GM12878 (cell line): ENCODE measurements at places on chromosomes 1 and 21.

GRCh38 chr1:231337043-231337471, 595 bp downstream of the EXOC8 start:
- no peak for DNase-seq

DNA sequence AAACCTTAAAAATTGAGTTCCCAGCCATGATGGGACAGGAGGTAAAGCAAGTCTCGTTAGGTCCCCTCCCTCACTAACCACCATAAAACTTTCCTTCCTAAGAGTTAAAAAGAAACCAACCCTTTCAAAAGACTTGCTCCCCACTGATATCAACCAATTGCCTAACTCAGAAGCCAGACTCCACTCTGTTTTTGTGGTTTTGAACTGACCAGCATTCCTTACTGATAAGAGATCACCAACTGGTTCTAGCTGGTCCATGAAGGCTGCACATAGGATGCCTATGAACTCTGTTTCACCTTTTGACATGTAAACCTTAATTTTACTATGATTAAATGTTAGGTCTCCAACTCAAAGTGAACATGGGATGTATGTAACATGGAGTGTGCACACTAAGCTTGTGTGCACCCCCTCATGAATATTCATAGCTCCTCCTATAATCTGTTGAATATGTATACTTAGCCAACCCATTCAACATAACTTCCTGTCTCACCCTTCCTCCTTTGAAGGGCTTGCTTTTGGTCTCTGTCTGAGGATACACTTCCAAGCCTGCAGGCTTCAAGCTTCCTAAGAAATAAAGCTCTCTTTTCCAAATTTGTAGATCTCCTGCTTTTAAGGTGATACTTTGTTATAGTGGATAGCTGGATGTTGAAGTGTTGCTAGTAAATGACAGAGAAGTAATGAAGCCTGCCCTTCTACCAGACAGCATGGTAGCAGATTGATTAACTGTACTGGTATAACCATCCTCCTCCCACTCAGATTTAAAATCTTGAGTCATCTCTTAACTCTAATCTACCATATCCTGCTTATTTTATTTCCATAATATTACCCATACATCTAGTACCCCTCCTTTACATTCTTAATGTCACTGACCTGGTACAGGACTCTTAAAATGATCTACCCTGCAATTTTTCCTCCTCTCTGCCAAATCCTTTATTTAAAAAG, 95.6 kb downstream of the ZNF644 start:
- DNase-seq = no peak

- DNase-seq = no peak
Measured at GRCh38 chr21:29193901-29194300, 63.5 kb downstream of the MAP3K7CL start.

DNA sequence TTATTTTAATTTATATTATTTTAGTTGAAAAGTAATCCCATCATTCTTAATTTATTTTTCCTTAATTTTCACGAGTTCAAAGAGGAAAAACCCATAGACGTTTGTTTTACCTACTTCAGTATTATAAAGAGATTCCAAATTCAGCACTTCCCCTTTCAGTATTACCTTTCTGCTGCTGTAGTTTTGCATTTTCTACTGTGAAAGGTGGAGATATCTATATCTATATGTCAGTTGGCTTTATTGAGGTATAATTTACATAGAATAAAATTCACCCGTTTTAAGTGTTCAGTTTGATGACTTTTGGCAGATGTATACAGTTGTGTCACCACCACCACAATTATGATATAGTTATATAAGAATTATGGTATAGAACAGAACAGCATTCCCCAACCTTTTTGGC, 33.0 kb downstream of the MAST2 start:
- DNase-seq = no peak

GRCh38 chr1:26915204-26915842, 1.5 kb upstream of the NR0B2 start:
- no peak for DNase-seq

DNA sequence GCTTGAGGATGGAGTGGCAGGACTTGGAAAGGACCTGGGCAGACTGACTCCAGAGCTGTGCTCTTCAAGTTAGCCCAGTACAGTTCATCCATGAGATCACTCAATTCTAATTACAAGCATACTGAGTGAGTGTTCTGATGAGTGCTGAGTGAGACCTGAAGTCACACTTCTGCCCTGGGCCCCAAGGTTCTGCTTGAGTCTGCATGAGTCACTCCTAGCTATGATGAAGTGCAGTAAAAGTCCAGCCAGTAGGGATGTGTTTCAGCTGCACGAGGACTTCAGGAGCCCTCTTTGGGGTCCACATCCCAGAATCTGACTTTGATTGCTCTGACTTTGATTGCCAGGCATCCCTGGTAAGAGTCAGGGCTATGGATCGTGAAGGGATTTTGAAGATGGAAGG, 35.8 kb downstream of the PLEKHA6 start:
- no peak for DNase-seq

DNA sequence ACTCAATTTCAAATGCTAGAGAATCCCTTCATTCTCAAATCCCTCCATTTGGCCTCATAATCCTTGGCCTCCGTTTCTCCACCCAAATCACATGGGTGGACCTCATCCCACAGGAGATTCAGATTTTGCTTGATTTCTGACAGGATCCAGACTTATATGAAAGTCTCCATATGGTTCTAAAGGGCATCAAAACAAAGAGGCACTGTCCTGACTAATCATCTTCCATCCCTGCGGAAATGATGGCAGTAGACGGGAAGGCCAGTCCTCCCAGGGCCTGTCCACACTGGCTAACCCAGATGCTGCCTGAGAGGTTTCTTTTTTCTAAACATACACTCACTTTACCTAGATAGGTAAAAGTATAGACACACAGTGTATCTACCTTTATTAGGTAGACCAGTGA, 18.8 kb downstream of the ORC1 start:
- no peak for DNase-seq
